Cardiac muscle cell (in vitro differentiated cells and primary cell): ENCODE measurements at places on chromosomes 4 and X. TPM values are rescaled to one million over a fixed set of nuclear protein-coding genes. Genes with fewer than 3 reads are reported as not detected.

The SH3RF1 gene
- polyA plus RNA-seq = 3.4 and 4.4 TPM in 2 replicates

The IL21 gene
- polyA plus RNA-seq = not detected in 2 replicates

The PQBP1 gene
- polyA plus RNA-seq = 75.3 and 114 TPM in 2 replicates

The CFAP47 gene
- 0.04 TPM in 1 of 2 replicates, not detected in the other for polyA plus RNA-seq

The IL9R gene
- polyA plus RNA-seq = not detected in 2 replicates

The BRS3 gene
- 0.11 TPM in 2 replicates for polyA plus RNA-seq

The CITED1 gene
- 1.0 TPM in 1 of 2 replicates, not detected in the other for polyA plus RNA-seq

The TMEM150C gene
- polyA plus RNA-seq = 5.3 and 6.5 TPM in 2 replicates

The NPY2R gene
- polyA plus RNA-seq = not detected in 2 replicates

The NR3C2 gene
- 0.27 and 0.43 TPM in 2 replicates for polyA plus RNA-seq
